Suprapubic skin (tissue), 4 donors: ENCODE measurements at places on chromosomes 11 and 22. TPM values are rescaled to one million over a fixed set of nuclear protein-coding genes. Genes with fewer than 3 reads are reported as not detected.
A peak's percentile ranks its signal among the peaks of the same experiment; 100 is the strongest.

DNA sequence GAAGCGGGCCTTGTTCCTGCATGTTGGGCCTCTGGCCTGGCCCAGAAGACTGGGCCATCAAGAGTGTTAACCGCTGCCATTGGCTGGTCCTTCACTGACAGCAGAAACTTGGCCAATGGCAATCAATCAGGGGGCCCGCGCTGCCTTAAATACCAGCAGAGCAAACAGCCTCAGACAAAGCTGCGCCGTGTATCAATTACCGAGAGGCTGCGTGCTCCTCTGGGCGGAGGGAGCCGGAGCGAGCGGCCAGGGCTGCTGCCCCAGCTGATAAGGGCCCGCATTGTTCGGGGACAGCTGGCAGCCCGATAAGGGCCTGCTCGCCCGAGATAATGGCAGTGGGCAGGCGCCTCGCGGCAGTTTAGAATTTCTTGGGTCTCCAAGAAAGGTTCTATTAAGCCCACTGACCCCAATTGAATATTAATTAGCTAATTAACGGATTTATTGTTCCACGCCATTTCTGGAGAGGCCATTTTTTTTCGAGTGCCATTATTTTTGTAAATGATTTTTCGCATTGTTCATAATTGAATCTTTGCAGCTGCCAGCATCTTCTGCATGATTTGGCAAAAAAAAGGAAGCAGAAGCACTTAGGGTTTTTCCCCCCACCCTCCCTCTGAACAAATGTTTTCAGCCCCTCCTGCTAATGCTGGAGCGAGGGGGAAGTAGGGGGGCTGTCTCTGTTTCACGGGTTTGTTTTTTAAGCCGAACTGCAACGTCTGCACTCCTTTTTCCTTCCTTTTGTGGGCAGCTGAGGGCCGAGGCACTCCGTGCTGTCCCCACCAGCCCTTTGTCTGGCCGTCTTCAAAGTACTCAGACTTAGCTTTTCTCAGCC lies 37.6 kb upstream of the RIC3 start:
- peak overlapping the region; percentile 67 for H3K27ac ChIP-seq
- H3K36me3 ChIP-seq: no peaks in the 10 kb centered on the region
- peaks cover 17% of the 10 kb centered on the region for H3K27me3 ChIP-seq

DNA sequence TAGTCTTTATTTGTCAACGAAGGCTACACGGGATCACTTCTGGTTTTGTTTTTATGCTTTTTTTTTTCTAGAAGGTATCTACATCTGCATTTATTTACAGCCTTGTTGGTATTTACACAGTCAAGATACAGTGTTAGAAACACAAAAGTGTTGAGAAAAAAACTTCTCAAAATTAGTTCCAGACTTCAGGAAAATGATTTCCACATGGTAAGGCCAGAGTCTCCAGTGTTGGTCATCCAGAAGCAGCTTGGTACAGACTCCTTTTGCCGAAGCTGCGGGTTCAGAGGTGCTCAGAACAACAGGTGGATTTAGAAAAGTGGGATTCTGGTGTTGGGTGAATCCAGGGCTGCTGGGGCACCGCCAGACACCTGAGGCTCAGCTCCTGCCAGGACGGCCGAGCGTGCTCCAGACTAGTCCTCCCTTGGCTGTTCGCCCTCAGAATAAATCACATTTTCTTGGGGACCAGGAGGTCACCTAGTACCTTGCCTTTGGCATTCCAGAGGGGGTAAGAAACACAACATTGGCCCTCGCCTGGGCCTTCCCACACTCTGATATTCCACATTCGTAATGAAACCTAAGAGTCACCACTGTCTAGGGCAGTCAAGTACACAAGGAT lies 78.7 kb upstream of the NARS2 start:
- DNase-seq: no peak
- no peaks in the 10 kb centered on the region for H3K36me3 ChIP-seq
- H3K4me3 ChIP-seq: no peak overlapping the region
- no peaks in the 10 kb centered on the region for H3K27me3 ChIP-seq
- H3K27ac ChIP-seq: no peak overlapping the region
- H3K4me1 ChIP-seq: peaks cover 7% of the 10 kb centered on the region

- H3K36me3 ChIP-seq: peaks cover 26% of the 10 kb centered on the region
- no peaks in the 10 kb centered on the region for H3K27me3 ChIP-seq
- H3K4me1 ChIP-seq: peaks cover 74% of the 10 kb centered on the region
These were observed 1.3 kb downstream of the DDB1 start for GRCh38 chr11:61331651-61332050.

GRCh38 chr11:32894149-32894827 lies 1.7 kb downstream of the QSER1 start:
- DNase-seq: no peak
- H3K27me3 ChIP-seq: no peaks in the 10 kb centered on the region
- H3K4me3 ChIP-seq: peak overlapping the region; percentile 96
- H3K27ac ChIP-seq: peak overlapping the region; percentile 97
- peaks cover 22% of the 10 kb centered on the region for H3K4me1 ChIP-seq

- no peak overlapping the region for H3K27ac ChIP-seq
- H3K27me3 ChIP-seq: peaks cover 2% of the 10 kb centered on the region
- no peaks in the 10 kb centered on the region for H3K36me3 ChIP-seq
- no peaks in the 10 kb centered on the region for H3K4me1 ChIP-seq
- DNase-seq: no peak
- no peak overlapping the region for H3K4me3 ChIP-seq
These were observed 20.1 kb upstream of the CHORDC1 start for GRCh38 chr11:90242894-90243416.

DNA sequence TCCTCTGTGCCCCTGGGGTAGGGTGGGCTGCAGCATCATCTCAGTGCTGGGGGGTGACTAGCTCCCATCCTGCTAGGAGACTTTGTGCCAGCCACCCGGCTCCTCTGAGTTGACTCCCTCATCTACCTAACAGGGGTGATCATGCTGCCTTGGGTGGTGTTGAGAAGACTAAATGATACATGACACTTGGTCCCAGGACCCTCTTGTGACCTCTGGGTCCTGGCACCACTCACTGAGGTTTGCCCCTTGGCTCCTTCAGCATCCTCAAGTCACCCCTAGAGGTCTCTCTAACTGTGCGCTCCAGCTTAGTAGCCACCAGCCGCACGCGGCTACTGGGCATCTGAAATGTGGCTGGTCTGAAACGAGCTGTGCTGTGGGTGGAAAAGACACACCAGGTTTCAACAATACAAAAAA lies 72.1 kb downstream of the LRRC32 start:
- peak; percentile 60 for DNase-seq
- peaks cover 14% of the 10 kb centered on the region for H3K4me1 ChIP-seq

DNA sequence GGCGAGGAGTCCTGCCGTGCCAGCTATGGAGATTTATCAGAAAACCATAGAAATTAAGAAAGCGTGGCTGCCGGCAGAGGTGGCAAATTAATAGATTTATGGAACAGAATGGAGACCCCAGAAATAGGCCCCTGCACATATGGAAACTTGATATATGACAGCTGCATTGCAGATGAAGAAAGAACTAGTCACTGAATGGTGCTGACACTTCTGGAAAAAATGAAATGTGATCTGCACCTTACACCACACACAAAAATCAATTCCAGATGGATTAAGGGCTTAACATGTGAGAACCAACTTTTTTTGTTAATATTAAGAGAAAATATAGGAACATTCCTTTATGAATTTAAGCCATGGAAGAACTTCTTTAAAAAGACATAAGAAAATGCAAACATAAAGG lies 40.3 kb upstream of the TSKU start:
- no peak overlapping the region for H3K27ac ChIP-seq
- H3K4me3 ChIP-seq: no peak overlapping the region

GRCh38 chr11:27468995-27469695 lies 3.4 kb downstream of the LGR4 start:
- no peak for DNase-seq
- peaks cover 72% of the 10 kb centered on the region for H3K4me1 ChIP-seq
- H3K36me3 ChIP-seq: no peaks in the 10 kb centered on the region
- H3K4me3 ChIP-seq: peak overlapping the region; percentile 98

GRCh38 chr11:64659417-64660144 lies 63.4 kb downstream of the NRXN2 start:
- H3K27me3 ChIP-seq: no peaks in the 10 kb centered on the region
- no peak overlapping the region for H3K4me3 ChIP-seq
- no peak overlapping the region for H3K27ac ChIP-seq
- no peak for DNase-seq

DNA sequence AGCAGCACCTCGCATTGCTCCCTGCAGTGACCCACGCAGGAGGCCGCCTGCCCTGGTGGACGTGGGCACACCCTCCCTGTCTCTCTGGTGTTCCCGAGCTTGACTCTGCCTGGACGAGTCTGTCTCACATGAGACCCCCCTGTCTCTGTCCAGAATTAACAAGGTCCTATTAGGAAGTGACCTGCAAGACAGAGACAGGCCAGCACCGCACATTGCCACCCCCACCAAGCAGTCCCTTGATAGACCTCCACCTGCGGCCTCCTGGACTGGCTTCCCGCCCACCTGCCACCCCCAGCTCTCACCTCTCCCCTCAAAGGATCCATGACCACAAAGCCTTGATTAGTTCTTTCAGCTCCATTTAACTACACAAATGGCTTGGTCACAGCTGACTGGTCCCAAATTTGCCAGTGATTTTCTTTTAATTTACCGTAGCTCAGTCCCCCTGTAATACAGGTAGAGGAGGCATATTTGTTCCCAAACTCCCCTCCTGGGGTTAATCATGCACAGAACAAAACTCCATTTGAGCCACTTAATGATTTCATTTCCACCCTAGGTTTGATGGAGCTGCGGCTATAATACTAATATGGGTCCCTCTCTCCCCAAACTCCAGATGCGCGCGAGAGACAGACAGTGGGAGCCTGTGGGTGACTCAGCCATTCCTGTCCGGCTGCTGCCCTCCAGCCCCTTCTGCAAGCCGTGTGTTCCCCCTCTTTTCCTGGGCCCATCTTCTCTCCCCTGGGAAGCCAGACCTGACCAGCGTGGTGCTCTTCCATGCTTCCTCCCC lies 11.2 kb downstream of the SPATA19 start:
- no peaks in the 10 kb centered on the region for H3K36me3 ChIP-seq
- H3K27ac ChIP-seq: no peak overlapping the region
- no peak for DNase-seq

GRCh38 chr11:61782841-61783240 lies 9.6 kb downstream of the TMEM258 start:
- peaks cover 45% of the 10 kb centered on the region for H3K36me3 ChIP-seq
- peaks cover under 1% of the 10 kb centered on the region for H3K4me1 ChIP-seq
- DNase-seq: no peak
- no peaks in the 10 kb centered on the region for H3K27me3 ChIP-seq
- no peak overlapping the region for H3K4me3 ChIP-seq

- no peak overlapping the region for H3K4me3 ChIP-seq
- DNase-seq: no peak
- H3K27ac ChIP-seq: no peak overlapping the region
- H3K36me3 ChIP-seq: no peaks in the 10 kb centered on the region
These were observed 31.2 kb downstream of the ARHGAP8 start for GRCh38 chr22:44783581-44783980.

- peaks cover 14% of the 10 kb centered on the region for H3K27me3 ChIP-seq
- H3K27ac ChIP-seq: no peak overlapping the region
- H3K4me1 ChIP-seq: peaks cover 14% of the 10 kb centered on the region
- H3K36me3 ChIP-seq: no peaks in the 10 kb centered on the region
- no peak for DNase-seq
These were observed 98.3 kb downstream of the PKNOX2 start for GRCh38 chr11:125262830-125263218.

- no peak overlapping the region for H3K4me3 ChIP-seq
- H3K4me1 ChIP-seq: peaks cover 1% of the 10 kb centered on the region
- H3K36me3 ChIP-seq: peaks cover 77% of the 10 kb centered on the region
- H3K27me3 ChIP-seq: no peaks in the 10 kb centered on the region
These were observed 45.6 kb downstream of the ARFGAP3 start for GRCh38 chr22:42811459-42811858.

- H3K4me3 ChIP-seq: no peak overlapping the region
- H3K27ac ChIP-seq: no peak overlapping the region
- DNase-seq: no peak
- no peaks in the 10 kb centered on the region for H3K27me3 ChIP-seq
- H3K36me3 ChIP-seq: no peaks in the 10 kb centered on the region
These were observed 788.8 kb upstream of the FAT3 start for GRCh38 chr11:91435694-91436395.

- no peaks in the 10 kb centered on the region for H3K36me3 ChIP-seq
- no peak overlapping the region for H3K4me3 ChIP-seq
- no peak for DNase-seq
- H3K27me3 ChIP-seq: no peaks in the 10 kb centered on the region
- no peaks in the 10 kb centered on the region for H3K4me1 ChIP-seq
- H3K27ac ChIP-seq: no peak overlapping the region
These were observed 95.3 kb upstream of the USP47 start for GRCh38 chr11:11746449-11746848.

DNA sequence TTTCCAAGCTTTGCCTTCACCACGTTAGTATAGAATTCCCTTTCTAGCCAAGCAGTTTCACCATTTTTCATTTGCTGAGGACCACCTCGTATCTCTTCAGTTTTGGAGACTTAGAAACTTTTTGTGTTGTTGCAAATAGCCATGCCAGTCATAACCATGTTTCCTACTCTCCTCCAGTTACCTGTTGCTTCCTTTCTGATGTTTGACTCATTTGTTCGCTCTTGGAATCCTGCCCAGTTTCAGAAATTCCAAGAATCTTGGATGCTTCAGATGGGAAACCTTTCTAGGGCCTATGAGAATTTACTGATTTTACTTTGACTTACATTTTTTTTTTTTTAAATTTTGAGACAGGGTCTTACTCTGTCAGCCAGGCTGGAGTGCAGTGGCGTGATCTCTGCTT lies 65.4 kb downstream of the PPP6R3 start:
- H3K36me3 ChIP-seq: peaks cover 45% of the 10 kb centered on the region
- H3K4me1 ChIP-seq: peaks cover 11% of the 10 kb centered on the region
- H3K27ac ChIP-seq: no peak overlapping the region
- no peak overlapping the region for H3K4me3 ChIP-seq
- no peak for DNase-seq
- no peaks in the 10 kb centered on the region for H3K27me3 ChIP-seq

GRCh38 chr11:75639762-75640181 lies 29.1 kb downstream of the MAP6 start:
- no peaks in the 10 kb centered on the region for H3K27me3 ChIP-seq
- H3K36me3 ChIP-seq: no peaks in the 10 kb centered on the region
- H3K4me3 ChIP-seq: no peak overlapping the region
- peak; percentile 70 for DNase-seq
- peaks cover 10% of the 10 kb centered on the region for H3K4me1 ChIP-seq
- no peak overlapping the region for H3K27ac ChIP-seq

- peak overlapping the region; percentile 20 for H3K27ac ChIP-seq
- DNase-seq: no peak
- H3K4me3 ChIP-seq: no peak overlapping the region
These were observed 14.2 kb downstream of the DTX4 start for GRCh38 chr11:59186130-59186594.

- no peaks in the 10 kb centered on the region for H3K4me1 ChIP-seq
- H3K4me3 ChIP-seq: no peak overlapping the region
- H3K36me3 ChIP-seq: no peaks in the 10 kb centered on the region
- DNase-seq: peak; percentile 5
These were observed 328.7 kb upstream of the B3GAT1 start for GRCh38 chr11:134740590-134741261.

GRCh38 chr11:62020661-62021060 lies 53.2 kb upstream of the FTH1 start:
- H3K4me3 ChIP-seq: no peak overlapping the region
- H3K27me3 ChIP-seq: no peaks in the 10 kb centered on the region
- no peaks in the 10 kb centered on the region for H3K36me3 ChIP-seq
- peaks cover 8% of the 10 kb centered on the region for H3K4me1 ChIP-seq
- H3K27ac ChIP-seq: no peak overlapping the region
- DNase-seq: no peak

SCGB2A2 gene
- total RNA-seq: 2,318 TPM

NRXN2 gene
- 0.64 TPM for total RNA-seq

ANGPTL5 gene
- 0.76 TPM for total RNA-seq

SLC17A6 gene
- not detected for total RNA-seq

MMP12 gene
- not detected for total RNA-seq

GP1BB gene
- 23.1 TPM for total RNA-seq

CST6 gene
- 1,171 TPM for total RNA-seq

USP28 gene
- 19.6 TPM for total RNA-seq

CARD16 gene
- total RNA-seq: 9.0 TPM
